Ureter (tissue), 1 donor: ENCODE measurements at places on chromosomes 12 and 14. TPM values are rescaled to one million over a fixed set of nuclear protein-coding genes. Genes with fewer than 3 reads are reported as not detected.

DNA sequence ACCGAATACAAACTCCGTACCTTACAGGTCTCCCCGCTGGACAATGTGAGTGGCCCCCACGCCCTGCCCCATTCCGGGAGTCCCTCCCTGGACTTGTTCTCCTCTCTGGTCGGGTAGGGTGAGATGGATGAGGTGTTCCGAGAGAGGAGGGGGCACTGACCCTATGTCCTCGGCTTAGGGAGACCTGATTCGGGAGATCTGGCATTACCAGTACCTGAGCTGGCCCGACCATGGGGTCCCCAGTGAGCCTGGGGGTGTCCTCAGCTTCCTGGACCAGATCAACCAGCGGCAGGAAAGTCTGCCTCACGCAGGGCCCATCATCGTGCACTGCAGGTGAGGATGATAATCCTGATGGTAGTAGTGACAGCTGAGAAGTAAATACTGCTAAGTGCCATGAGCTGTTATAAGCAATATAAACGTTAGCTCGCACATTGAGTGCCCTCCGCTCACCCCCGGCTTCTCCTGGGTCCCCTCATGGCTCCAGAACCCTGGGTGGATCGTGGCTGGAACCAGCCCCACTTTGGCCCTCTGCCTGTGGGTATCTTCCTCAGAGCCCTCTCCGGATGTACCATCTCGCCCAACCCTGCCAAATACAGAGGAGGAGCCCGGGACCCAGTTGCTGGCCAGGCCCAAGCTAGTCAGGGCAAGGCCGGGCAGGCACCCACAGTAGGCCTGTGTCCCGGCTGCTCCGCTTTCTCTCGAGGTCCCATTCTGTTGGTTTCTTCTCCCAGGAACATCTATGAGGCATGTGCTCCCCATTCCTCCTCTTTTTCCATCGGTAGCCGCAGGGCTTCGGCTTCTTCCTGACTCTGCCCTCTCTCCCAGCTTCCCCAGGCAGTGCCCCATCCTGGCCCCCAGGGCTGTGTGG, 6.8 kb downstream of the PTPN6 start:
- no peak for DNase-seq

The FZD10 gene
- total RNA-seq, result 5.9 TPM

GRCh38 chr12:57965766-57966165, 24.4 kb downstream of the ATP23 start:
- DNase-seq, result no peak

The DCAF5 gene
- total RNA-seq, result 58.6 TPM

The LMNTD1 gene
- total RNA-seq, result not detected

The CD27 gene
- 2.6 TPM for total RNA-seq

- DNase-seq, result no peak
Observed at GRCh38 chr14:73760598-73761586, 46.7 kb upstream of the PNMA1 start.

- no peak for DNase-seq
Observed at GRCh38 chr12:130925666-130926015, 28.1 kb upstream of the ADGRD1 start.

- DNase-seq, result peak; percentile 57
Observed at GRCh38 chr12:62210422-62210821, 49.8 kb upstream of the USP15 start.

- DNase-seq, result no peak
Observed at GRCh38 chr14:102590667-102591099, 1.8 kb upstream of the RCOR1 start.

GRCh38 chr12:97306147-97306546, 156.5 kb upstream of the RMST start:
- no peak for DNase-seq

GRCh38 chr12:128573907-128574306, 249.9 kb downstream of the SLC15A4 start:
- no peak for DNase-seq

DNA sequence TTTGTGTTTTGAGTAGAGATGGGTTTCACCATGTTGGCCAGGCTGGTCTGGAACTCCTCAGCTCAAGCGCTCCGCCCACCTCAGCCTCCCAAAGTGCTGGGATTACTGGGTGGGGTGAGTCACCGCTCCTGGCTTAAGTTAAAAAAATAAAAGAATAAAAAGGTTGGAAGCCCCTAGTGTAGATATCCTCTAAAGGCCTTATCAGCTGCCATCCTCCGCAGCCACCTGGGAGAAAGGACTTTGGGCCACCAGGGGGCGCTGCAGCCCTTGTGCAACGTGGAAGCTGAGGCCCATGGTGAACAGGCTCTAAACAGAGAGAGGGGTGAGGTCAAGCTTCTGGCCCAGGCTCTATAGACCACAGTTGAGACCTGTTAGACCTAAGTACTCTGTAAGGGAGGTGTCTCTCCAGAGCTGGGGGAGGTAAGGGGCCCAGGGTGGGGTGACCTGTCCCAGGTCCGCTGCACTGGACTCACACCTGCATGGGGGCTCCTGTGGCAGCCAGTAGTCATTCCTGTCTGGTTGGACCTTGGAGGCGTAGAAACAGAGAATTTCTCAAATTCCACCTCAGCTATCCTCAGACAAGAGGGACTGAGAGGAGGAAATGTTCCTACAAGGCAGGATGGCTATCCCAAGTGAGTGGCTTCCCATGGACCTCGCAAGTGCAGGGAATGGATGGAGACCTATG, 14.0 kb upstream of the RACGAP1 start:
- peak; percentile 82 for DNase-seq

The ANG gene
- total RNA-seq, result 5.5 TPM

The LRP1-AS gene
- not detected for total RNA-seq

The LTB4R2 gene
- 8.2 TPM for total RNA-seq

The RFLNA gene
- 1.1 TPM for total RNA-seq

DNA sequence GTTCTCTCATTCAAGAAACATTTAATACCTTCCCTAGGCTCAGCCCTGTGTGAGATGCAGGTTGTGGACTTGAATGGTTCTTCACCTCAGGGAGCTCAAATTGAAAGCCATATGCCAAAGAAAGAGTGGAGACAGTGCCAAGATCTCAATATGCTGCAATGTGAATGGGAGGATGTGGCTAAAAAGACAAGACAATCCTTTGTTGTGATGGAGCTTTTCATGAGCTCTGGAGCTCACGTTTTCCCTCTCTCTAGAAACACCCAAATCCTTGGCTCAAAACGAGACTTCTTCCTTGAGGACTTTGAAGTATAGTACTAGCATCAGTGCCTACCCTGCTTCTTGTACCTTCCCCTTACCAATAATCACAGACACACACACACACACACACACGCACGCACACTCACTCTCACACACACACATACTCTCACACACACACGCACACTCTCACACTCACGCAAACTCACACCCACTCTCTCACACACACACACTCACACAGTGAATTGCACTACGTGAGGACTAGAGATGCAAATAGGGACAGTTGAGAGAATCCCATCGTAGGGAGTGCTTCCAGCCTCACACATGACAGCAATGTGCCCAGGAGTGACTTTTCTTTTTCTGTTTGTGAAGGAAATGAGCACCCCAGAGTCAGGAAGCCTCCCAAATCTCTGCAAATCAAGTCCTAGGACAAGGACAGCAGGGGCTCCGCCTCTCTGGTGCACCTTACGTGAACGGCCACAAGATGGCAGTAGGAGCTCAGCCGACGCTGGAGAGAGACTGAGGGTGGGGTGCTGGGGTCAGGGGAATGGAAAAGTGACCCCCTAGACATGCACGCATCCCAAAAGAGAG, 231.4 kb downstream of the PCNX1 start:
- peak; percentile 50 for DNase-seq

- DNase-seq, result no peak
Observed at GRCh38 chr12:62205346-62205745, 54.9 kb upstream of the USP15 start.

- DNase-seq, result peak; percentile 62
Observed at GRCh38 chr12:31234955-31235867, 90.7 kb downstream of the SINHCAF start.

DNA sequence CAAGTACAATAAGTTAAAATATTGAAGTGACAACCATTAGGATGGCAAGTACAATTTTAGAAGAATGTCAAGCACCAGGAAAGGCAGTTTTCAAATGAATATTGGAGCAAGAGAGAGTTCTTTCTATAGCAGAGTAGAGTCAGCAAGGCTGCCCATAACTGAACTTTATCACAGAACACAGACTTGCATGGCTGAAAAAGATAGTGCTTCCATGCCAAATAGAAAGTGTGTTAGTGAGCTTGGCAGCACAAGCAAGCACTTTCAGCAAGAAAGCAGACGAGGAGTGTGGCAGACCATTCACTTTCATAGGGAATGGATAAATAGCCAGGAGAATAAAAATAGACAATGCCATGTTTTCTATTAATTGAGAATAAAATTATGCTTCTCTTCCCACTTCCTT, 647.0 kb upstream of the MGAT4C start:
- no peak for DNase-seq

DNA sequence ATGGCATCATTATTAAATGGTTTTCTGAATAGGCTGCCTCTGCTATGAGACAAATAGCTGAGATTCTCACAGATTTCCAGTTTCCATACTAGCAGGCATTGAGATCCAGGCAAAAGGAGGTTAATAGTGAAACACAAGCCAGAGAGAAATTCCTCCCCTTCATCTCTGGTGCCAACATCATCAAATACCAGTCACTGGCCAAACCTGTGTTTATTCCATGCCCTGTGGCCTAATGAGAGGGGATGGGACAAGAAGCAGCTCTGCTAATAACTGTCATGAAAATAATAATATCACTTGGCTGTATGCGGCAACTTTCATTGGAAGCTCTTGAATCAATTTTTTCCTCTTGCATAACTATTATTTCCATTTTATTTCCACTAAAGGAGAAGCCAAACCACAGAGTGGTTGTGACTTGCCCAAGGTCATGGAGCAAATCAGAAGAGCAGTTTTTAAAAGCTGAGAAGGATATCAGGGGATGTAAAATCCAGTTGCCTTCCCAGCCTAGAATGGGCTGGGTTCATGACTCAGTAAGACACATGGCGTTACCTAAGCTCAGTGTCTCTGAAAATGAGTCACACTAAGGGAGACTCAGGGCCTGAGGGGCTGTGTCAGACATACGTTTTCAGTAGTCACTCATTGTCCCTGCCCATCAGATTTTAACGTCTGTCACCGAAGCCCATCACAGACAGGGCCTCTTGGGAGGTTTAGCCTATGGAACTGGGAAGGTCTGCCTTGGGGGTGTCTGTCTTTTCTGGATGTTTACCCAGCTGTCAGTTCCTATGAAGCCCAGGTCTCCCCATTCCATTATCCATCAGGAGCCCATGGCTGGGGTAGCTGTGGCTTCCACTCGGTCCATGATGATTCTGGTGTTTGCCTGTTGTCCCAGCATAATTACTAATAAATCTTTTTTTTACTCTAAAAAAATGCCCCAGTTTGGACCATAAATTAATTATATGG, 208.8 kb upstream of the EEA1 start:
- DNase-seq, result no peak

The SLC38A6 gene
- 18.3 TPM for total RNA-seq

DNA sequence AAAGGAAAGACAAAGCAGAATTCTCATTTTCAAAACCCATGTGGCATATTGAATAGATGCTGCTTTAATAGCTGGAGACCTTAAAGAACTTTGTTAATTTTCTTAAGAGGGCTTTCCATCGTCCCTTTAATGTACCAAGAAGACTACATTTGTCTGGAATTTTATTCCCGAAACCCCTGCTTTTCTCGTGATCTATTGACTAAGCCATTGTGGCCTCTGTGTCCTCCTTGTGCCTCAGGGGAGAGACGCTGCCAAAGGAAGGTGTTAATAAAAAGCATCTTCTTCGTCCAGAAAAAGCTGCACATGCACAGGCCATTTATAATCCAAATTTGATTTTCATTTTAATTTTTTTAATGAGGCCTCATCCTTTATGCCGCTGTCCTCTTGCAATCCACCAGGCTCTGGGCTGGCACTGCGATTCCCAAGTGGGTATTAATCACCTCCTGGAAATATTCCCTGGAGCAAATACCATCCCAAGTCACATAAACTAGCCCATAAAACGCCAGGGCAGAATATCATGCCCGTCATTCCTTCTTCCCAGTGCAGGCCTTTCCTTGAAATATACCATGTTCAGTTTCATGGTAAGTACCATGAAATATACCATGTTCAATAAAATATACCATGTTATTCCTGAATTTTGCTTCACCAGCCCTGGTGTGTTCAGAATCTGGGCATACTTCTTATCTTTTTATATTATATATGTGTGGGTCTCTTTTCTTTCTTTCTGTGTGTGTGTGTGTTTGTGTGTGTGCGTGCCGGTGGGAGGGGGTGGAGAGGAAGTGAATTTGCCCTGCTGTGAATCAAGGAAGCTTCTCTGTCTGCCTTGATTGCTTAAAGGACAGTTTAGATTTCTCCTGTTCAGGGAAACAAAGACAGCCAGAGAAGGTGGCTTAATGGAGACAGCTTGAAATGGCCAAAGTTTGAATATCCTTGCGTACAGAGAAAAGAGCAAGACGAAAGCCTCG, 147.6 kb downstream of the PHETA1 start:
- DNase-seq, result no peak

GRCh38 chr12:106220536-106220935, 27.3 kb downstream of the CKAP4 start:
- peak; percentile 1 for DNase-seq

DNA sequence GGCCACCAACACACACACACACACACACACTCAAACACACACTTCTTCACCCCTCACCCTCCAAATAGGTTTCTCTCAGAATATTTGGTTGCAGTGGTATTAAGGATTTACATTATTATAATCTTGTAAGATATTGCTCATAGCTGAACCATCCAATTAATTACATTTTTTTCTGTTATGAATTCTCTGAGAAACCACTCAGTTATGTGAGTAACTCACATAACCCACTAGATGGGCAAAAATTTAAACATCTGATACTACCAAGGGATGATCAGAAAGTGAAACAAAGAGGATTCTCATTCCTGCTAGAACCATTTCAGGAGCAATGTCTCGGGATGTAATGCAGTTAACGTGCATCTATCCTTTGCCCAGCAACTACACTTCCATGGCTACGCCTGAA, 31.6 kb downstream of the TMTC1 start:
- DNase-seq, result no peak

The NXPH4 gene
- not detected for total RNA-seq

GRCh38 chr14:20560961-20561360, at the start of gene RNASE9:
TSS of gene RNASE9 (minus strand) at chr14:20561047.
- no peak for DNase-seq
